ENCODE measurements at places on chromosomes 12 and 14.

DNA sequence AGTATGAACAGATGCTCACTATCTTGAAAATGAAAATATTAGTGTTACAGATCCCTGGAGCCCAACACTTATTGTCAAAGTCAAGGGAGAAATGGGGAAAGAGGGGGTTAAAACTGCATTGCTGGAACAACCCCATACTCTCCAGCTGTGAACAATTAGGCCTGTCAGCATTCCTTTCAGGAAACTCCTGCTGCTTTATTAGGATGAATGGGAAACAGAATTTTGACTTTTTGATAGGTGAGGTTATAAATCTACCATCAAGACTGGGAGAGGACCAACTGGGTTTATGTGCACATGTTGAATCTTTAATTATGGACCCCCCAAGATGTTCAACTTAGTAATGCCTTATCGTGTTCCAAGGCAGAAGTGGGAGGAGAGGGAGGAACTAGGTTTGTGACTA, 85.0 kb downstream of the TMTC1 start:
- DNase-seq, result no peak

- DNase-seq, result no peak
Measured at GRCh38 chr12:95184121-95184520, 33.1 kb downstream of the FGD6 start.

- DNase-seq, result no peak
Measured at GRCh38 chr12:120887253-120888043, 16.7 kb downstream of the SPPL3 start.

GRCh38 chr12:113316155-113316554, 18.8 kb downstream of the SLC8B1 start:
- DNase-seq, result no peak

DNA sequence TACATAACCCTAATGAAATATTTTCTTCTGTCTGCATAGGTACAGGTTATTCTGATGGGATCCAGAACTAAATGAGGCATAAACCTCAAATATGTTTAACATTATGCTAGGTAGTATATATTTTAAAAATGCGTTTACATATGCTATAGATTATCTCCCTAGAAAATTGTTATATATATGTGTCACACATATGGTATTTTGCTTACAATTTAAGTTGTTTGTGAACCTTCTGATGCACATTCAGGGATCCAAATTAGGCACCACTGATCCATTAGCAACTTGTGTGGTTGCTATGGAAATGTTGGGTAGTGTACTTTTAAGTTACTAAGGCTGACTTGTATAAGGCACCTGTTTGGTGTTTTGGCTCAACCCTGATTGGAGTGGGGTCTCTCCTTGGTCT, 456.7 kb downstream of the AEBP2 start:
- no peak for DNase-seq

- DNase-seq, result no peak
Measured at GRCh38 chr14:104601786-104602185, 2.8 kb downstream of the TMEM179 start.

DNA sequence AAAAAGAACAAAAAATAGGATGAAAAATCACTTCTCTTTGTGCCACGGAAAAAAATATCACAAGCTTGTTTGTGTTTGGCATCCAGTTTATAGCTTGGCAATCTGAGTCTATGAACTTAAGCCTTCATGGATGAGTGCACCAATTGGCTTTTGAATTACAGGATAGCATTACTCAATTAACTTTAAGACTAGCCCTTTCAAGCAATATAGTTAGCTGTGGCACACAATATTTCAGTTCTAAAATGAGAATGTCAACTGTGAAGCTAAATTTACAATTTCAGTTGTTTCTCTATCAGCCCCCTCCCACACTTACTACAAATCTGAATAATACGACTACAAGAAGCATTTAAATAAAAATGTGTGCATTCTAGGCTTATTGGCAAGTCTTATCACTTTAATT, 8.3 kb downstream of the RERG start:
- DNase-seq, result no peak

- DNase-seq, result peak; percentile 47
Measured at GRCh38 chr12:15899282-15899870, 11.8 kb upstream of the DERA start.

GRCh38 chr14:83133981-83134645, 1600.5 kb upstream of the SEL1L start:
- no peak for DNase-seq

DNA sequence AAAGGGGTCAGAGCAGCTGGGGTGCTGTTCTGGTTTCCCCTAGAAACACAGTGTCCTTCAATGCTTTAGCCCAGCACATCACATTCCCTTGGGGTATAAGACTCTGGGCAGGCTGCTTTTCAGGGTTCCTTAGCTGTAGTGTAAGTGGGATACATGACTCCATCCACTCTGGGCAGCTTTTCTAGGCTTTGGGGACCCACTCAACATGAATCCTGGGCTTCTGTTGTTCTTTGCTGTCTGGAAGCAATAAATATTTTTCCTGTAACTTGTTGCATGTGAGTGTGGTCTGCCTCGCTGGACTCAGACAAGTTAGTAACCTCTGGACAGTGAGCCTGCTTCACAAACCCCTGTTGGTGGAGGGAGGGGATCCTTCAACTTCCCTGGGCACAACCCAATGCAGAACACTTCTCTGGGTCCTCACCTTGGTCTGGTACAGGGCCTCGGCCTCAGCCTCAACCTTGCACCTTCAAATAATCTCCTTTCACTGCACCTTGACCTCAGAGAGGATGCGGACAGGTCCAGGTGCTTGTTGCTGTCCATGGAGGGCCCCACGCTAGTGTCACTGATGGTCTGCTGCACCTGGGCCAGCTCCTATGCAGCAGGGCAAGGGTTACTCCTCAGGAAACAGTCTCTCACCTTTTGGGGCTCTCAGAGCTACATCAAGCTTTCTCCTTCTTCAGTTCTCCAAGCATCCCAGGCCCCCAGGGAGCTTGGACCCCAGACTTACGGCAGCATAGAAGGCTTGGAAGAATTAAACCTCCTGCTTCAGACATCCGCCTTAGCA, 13.5 kb upstream of the KRT73 start:
- DNase-seq, result no peak
